Skeletal muscle cell (primary cell): ENCODE measurements at places on chromosomes 11 and 22.

GRCh38 chr11:82671451-82671850 is 62.2 kb downstream of the FAM181B start:
- DNase-seq, result no peak

DNA sequence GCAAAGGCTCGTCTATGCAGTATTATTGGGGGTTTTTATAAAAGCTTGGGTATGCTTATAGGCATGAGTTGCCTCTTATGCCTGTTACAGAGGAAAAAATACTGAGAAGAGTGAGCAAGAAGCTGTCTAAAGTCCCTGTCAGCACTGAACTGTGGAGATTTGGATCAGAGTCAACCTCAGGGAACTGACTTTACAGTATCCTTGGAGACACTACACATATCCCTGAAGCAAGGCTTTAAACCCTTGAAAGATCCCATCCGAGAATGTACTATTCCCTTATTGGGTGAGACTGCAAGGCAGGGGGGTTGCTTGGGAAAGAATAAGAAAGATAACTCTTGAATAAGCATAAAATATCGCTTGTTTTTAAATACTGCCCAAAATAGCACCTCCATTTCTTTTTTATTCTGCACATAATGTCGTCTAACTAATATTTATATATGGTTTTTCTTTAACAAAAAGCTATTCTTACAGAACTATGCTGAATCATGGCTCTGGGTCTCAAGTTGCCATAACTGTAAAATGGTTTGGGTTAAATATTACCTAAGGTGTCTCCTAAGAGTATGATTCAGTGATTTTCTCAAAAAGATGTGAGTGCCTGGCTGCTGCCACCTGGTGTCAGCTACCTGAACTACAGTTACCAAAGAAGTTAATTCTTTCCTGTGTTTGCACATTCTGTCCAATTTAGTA is 1062.8 kb downstream of the DLG2 start:
- no peak for DNase-seq

- no peak for DNase-seq
Measured at GRCh38 chr22:30254314-30254713, 7.8 kb upstream of the LIF start.

- no peak for DNase-seq
Measured at GRCh38 chr22:49662681-49663080, 165.0 kb downstream of the BRD1 start.

DNA sequence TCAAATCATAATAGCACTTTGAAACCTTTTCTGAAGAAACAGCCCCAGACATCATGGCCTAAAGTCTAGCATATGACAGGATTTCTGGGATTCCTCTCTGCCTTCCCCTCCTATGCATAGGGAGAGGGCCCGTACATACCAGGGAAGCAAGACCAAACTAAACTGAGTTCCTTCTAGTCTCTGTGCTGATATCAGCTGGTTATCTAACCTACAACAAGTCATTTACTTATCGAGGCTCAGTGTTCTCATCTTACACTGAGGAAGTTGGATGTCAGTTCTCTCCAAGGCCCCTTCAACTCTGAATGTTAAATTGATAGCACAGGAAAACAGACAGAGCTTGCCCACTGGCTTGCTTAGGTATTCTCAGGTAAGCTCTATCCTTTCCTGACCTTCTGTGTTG is 17.0 kb upstream of the GRIK4 start:
- DNase-seq, result no peak

- DNase-seq, result no peak
Measured at GRCh38 chr11:60367009-60367408, 11.3 kb upstream of the MS4A7 start.

GRCh38 chr11:111765320-111765983 is 737 bp downstream of the PPP2R1B start:
- no peak for DNase-seq

DNA sequence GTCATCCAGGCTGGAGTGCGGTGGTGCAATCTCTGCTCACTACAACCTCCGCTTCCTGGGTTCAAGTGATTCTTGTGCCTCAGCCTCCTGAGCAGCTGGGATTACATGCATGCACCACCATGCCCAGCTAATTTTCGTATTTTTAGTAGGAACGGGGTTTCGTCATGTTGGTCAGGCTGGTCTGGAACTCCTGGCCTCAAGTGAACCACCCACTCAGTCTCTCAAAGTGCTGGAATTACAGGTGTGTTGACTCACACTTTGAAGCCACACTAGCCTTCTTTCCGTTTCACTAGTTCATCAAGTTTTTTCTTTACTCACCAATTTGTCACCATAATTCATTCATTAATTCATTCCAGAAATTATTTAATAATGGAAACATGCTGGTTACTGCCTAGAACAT is 298.4 kb upstream of the MTNR1B start:
- no peak for DNase-seq

DNA sequence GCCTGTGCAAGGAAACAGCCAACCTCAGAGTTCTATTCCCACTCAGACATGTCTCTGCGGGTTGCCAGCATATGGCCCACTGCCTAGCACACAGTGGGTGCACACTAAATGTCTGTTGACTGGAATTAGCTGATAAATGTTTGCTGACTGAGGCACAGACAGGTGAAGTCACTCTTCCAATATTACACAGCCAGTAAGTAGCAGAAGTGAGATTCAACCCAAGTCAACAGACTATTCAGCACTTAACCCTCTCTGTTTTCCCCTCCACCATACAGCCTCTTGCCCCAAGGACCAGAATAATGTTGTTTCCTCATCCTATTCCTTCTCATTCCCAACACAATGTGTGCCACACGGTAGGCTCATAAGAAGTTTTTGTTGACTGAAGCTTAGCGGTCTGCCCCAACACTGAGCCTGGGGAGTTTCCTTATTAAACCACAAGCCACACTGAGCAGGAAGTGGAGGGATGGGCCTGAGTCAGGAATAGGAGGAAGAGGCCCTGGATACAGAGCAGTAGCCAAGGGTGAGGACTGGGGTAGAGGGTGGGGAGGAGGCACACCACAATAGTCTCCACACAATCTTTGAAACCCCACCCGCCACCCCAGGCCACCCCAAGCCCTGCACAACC is 15.7 kb upstream of the IL10RA start:
- DNase-seq, result no peak

DNA sequence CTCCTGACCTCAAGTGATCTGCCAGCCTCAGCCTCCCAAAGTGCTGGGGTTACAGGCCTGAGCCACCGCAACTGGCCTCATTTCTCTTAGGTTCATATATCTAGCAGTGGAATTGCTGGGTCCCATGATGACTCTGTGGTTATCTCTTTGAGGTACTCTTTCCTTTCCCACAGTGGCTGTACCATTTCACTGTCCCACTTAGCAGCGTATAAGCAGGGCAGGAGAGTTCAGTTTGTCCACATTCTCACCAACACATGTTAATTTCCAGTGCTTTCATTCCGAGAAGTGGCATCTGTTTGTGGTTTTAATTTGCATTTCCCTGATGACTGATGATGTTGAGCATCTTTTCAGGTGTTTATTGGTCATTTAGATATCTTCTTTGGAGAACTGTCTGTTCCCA is 16.4 kb downstream of the PRR5 start:
- DNase-seq, result no peak

- DNase-seq, result no peak
Measured at GRCh38 chr22:48628891-48629543, 1198.7 kb downstream of the BRD1 start.

GRCh38 chr22:46070803-46071450 is 79.4 kb upstream of the PPARA start:
- DNase-seq, result no peak

- no peak for DNase-seq
Measured at GRCh38 chr11:89161949-89162348, 15.7 kb upstream of the TYR start.

DNA sequence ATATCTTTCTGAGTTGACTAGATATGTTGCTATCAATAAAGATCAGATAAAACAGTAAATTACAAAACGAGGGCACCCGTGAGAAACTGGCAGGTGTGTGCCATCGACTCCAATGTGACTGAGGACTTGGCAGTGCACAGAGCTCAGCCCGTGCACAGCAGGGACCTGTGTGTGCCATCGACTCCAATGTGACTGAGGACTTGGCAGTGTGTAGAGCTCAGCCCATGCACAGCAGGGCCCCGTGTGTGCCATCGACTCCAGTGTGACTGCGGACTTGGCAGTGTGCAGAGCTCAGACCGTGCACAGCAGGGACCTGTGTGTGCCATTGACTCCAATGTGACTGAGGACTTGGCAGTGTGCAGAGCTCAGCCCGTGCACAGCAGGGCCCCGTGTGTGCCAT is 347.2 kb upstream of the B3GAT1 start:
- DNase-seq, result no peak

- DNase-seq, result no peak
Measured at GRCh38 chr11:88464528-88464927, 127.0 kb upstream of the CTSC start.

DNA sequence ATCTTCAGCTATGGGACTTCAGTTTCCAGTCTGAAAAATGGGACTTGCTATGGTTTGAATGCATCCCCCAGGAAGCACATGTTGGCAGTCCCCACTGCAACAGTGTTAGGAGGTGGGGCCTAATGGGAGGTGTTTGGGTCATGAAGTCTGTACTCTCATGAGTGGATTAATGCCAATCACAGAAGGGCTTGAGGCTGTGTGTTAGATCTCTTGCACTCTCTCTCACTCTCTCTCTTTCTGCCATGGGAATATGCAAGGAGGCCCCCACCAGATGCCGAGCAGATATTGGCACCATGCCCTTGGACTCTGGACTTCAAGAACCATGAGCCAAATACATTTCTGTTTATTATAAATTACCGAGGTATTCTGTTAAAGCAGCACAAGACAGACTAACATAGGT is 7.8 kb upstream of the AP1B1 start:
- DNase-seq, result no peak

DNA sequence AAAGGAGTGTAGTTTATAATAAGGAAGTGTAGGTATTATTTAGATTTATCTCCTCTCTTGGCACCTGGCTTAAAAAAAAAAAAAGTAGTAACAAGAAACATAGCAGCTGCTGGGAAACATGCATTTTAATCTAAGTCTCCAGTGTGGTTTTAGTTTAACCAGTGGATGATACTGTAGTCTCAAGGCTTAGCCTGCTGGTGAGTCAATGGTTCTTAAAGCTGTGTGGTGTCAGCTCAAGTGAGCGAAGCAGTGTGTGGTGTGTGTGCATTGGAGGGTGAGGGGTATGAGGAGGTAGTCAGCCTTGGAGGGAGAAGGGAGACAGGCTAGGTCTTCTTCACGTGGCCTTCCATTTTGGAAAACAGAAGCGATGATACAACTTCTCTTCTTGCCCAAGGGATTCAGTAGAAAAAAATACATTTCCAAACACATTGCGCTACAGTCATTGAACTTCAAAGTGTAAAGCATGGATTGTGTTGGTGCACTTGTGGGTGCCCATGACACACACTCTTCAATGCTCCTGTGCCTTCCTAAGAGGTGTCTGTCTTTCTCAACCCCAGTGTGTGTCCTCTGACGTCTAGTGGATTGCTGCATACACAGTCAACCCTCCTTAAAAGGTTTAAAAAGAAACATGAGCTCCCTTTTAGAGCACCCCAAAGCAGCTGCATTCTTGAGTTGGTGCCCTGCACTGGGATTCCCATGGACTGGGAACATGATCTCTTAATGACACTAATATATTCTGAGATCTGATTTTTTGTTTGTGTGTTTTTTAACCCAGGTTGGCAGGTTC is 40.1 kb downstream of the ZBTB16 start:
- DNase-seq, result peak; percentile 29

GRCh38 chr22:43363315-43364168 is 20.4 kb upstream of the SCUBE1 start:
- no peak for DNase-seq

- no peak for DNase-seq
Measured at GRCh38 chr22:22783575-22783974, 104.0 kb upstream of the IGLL5 start.

GRCh38 chr11:45459491-45459890 is 173.3 kb upstream of the SYT13 start:
- no peak for DNase-seq

DNA sequence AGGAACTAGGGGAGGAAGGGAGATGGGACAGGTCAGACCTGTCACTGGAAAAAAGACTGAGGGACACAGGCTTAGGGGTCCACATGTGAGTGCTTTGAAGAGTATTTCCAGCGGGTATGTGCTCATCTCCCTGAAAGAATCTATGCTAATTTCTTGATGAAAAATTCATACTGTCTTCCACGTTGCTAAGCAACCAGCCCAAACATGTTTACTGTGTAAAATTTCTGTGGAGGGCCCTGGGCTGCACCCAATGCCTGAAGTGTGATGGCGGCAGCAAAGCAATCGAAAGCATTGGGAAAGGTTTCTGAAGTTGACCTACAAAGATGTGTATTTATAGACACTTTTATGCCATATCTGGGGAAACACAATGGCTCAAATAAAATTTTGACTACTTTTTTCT is 7.4 kb downstream of the SYT13 start:
- DNase-seq, result no peak

GRCh38 chr11:62702246-62702645 is 5.0 kb downstream of the BSCL2 start:
- DNase-seq, result no peak

GRCh38 chr22:44546686-44547310 is 48.8 kb upstream of the RTL6 start:
- no peak for DNase-seq

- DNase-seq, result peak; percentile 66
Measured at GRCh38 chr11:12248330-12248729, 129.0 kb upstream of the PARVA start.

DNA sequence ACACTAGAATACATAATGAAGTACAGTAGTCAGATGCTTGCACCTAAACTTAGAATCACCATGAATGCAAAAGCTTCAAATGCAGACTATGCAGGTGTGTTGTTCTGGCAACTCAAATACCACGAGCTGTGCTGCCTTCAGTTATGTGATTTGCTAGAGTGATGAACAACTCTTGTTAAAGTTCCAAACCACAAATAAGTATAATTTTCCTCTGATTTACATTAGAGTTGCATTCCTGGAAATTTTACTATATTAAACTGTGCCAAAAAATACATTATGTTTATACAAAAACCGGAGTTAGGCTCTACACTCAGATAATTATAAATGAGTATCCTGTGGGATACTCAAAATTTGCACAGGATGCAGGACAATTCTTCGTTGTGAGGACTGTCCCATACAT is 3.0 kb downstream of the TMEM218 start:
- no peak for DNase-seq
